ENCODE measurements at places on chromosomes 1 and 21.

DNA sequence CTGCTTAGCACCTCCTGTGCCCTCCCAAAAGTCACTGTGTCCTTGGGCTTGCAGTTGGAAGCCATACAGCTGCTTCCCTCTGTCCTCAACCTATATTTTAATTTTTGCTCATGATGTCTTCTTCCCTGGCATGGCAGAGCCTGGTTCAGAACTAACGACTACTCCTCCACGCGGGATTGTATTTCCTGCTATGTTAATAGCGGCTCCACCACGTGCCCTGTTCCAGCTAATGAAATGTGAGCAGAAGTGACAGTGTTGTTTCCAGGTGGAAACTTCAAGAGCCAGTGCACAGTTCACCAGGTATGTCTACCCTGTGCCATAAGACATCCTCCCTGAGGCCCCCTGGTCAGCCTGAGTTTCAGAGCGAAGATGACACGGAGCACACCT is 52.1 kb downstream of the DHRS3 start:
- no peak for DNase-seq

DNA sequence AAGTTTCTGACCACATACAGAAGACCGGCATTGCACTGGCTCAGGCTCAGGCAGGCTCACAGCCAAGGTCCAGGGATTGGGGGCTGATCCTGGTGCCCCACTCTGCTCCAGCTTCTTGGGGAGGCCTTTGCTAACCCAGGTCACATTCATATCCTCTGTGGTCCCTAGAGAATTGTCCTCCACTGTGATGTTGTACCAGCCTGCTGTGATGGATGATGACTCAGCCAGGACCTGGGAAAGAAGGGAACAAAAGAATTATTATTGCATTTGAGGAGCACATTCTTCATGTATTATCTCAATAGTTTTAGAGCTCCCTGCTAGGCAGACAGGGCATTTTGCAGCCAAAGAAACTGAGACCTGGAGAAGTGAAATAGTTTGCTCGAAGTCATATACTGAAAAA is 114.3 kb upstream of the ETV3 start:
- no peak for DNase-seq

GRCh38 chr1:219138747-219139146 is 34.9 kb upstream of the LYPLAL1 start:
- DNase-seq: no peak

DNA sequence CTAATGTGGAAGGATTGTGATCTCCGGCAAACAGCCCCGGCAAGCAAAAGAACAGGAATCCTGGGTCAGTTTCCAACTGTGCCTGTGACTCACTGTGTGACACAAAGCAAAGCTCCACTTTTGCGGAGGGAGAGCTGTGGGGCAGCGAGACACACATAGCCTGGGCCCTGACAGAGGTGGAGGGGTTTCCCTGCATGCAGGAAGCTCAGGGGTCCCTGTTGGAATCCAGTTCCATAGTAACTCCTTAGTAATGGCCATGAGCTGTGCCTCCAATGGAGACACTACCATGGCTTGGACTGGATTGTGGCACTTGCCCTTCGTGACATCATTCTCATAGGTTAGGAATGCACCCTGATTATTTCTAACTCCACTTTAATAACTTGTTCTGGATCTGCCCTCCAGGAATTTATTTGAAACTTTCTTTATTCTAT is 47.0 kb upstream of the ATF3 start:
- peak; percentile 47 for DNase-seq

DNA sequence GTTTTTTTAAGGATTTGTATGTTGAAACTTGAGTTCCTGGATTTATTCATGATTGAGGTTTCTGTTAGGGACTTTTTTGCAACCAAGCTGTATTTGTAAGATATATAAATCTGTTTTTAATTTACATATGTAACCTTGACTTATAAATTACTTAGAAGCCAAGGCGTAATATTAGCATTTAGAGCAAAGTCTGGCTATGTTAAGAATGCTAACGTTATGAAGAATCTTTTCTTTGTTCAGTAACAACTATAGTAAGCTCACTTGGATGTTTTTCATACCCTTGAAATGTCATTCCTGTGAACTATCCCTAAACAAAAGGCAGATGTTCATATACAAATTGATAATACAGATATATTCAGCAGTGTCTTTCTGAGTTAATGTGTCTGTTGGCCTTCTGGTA is 155.3 kb downstream of the MAGI3 start:
- DNase-seq: no peak

- no peak for DNase-seq
Observed at GRCh38 chr1:70376196-70376595, 21.7 kb upstream of the ANKRD13C start.

GRCh38 chr1:5983361-5984103 is 8.7 kb downstream of the NPHP4 start:
- no peak for DNase-seq

DNA sequence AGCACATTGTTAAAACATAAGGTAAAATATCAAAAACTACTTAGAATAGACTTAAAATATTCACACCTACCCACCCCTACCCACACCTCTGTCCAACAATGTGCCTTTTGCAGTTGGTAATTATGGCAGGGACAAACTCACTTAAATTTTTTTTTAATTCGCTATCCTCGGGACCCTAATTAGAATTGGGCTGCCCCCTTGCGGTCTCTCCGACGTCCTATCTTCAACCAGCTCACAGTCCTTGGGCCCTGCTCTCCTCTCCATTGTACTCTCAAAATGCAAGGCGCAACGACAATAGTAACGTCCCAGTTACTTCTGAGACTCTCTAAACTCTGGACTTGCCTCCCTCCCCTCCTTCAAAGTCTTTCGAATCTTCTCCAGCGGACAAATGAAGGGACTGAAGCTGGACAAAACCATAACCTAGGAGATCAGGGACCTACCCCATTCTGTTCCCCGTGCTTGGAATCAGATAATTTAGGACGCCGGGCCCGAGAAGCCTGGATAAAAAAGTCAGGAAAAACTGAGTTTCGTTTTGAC is 1.1 kb upstream of the CIART start:
- peak; percentile 83 for DNase-seq

All from tibial artery (tissue), 4 donors.